Left renal pelvis (tissue), 4 donors: ENCODE measurements at places on chromosomes 13 and 19.

DNA sequence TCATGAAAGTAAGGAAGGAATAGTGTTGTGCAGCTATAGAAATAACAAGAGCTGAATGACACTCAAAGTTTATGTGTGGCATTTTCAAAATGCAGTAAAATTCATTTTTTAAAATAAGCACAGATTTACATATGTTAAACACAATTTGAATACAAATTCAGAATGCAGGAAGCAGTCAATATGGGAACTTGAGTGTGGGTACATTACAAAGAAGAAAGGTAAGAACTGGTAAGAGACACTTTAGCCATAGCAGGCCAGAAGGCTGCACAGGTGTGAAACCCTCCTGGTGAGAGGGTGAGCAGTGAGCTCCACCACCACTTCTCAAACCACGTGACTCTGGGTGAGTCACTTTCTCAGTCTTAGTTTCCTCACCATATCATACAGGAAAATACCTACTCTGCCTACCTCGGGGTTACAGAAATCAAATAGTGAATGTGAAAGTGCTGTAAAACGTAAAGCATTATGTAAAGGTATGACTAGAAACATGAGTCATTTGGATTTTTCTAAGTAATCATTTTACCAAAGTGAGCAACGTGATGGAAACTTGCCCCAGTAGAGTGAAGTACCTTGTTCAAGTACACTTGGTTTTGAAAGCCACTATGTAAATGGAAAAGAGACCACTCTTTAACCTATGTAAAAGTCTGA lies 40.5 kb downstream of the USP12 start:
- no peak for DNase-seq

DNA sequence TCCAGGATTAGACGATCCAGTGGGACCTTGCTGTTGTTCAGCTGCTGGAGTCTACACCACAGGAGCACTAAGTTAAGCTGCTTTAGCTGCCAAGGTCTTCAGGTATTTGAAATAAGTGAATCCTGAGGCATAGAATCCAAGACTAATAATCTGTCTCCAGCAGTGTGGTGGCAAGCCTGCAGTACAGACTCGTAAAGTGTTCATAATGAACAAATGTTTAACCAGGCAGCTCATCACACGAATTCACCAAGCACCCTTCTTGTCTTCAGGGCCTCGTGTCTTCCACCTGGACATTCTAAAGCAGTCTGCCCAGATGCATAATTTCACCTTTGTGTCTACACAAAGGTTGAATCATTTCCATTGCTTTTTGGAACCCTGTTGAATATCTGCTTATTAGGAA lies 5.3 kb downstream of the ATP11A start:
- DNase-seq = no peak

- no peak for DNase-seq
These were observed 9.5 kb downstream of the XAB2 start for GRCh38 chr19:7619671-7620441.

- no peak for DNase-seq
These were observed 1.4 kb downstream of the CASP14 start for GRCh38 chr19:15050639-15051038.

DNA sequence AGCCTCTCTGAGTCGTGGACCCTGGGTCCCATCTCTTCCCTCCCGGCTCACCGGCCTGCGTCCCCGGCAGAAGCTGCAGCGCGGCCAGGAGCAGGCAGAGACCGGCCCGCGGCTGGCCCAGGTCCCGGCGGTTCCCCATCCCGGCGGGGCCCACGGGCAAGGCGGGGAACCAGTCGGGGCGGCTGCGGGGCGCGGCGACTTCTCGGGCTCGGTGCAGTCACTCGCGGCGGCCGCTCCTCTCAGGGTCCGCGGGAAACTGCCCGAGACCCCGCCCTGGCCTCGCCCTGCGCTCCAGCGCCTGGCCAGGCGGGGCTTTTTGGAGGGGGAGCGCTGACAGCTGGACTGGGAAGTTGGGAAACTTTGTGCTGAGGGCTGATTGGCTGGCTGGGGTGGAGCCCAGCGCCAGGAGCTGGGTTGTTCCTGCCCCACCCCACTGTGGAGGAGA lies at the start of gene COL5A3:
Gene COL5A3 (minus strand): TSS at position 258 of the 445 bp plus-strand sequence. CDS start 119 bp downstream, at position 139.
- no peak for DNase-seq

DNA sequence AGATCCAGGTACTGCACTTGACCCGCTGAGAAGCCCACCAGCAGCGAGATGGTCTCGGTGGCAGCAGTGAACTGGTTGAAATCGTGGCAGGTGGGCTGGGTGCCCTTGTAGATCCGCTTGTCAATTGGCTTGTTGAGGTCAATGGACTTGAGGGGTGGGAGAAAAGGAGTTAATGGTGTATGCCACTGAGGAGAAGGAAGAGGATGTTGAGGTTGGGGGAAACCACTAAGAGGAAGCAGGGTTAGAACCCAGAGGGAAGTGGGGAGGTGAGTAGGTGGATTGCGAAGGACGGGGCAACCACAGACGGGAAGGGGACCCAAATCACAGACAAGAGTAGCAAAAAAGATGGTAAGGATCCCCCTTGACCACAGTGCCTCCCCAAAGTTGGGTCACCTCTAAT lies 1.7 kb downstream of the DMWD start:
- no peak for DNase-seq

GRCh38 chr13:109369353-109370052 lies 416.9 kb downstream of the IRS2 start:
- no peak for DNase-seq

DNA sequence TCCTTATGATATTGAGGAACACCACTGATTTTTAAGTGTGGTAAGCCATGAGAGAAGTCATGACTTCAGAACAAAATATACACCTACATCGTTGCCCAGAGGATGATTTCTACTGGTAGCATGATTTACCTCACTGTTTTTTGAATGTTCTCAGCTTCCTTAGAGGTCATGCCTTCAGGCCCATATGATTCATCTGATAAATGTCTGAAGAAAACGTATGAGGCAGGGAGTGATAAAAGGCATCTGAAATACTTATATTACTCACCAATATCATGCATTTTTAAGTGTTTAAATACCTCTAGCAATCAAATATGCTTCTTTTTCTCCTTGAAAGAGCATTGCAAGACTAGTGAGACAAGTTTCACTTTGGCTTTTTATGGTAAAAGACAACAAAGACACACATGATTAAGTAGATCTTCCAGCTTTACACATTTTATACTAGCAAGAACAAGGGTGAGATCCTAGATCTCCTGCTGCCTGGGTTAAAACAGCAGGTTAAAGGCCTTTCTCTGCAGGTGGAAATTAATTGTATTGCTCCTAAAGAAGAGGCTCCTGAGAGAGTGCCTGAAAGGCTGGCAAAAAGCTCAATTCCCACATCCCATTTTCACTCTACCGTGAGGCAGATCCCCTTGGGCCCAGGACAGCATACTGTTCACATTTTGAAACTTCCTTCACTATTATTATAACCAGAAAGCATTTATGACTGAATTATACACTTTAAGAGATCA lies 432.4 kb downstream of the SLITRK1 start:
- DNase-seq = no peak

- no peak for DNase-seq
These were observed 4.0 kb downstream of the ICAM5 start for GRCh38 chr19:10293637-10294367.

DNA sequence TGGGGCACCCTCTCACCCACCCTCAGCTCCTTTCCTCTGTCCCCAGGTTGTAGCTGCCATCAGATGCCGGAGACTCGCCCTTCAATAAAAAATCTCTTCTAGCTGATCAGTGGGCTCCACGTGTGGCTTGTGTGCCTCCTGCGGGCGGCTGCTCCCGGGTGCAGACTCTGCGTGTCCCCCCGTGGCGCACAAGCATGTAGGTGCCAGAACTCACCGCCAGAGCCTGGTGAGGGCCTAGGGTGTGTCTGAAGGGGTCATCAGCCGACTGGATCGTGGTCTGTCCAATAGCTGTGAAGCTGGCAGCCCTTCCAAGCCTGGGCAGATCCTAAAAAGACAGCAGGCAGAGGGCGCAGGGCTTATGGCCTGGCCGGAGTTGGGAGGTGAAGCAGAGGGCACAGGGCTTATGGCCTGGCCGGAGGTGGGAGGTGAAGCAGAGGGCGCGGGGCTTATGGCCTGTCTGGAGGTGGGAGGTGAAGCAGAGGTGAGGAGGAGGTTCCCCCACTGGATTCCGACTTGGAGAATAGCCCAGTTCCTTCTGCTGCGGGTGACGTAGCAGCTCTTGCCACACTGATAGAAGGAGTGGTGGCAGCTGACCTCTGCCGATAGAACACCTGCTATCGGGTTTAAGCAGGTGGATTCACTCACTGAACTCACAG lies 11.7 kb downstream of the NOP53 start:
- DNase-seq = no peak

GRCh38 chr13:66111628-66112027 lies 1118.5 kb downstream of the PCDH9 start:
- no peak for DNase-seq

DNA sequence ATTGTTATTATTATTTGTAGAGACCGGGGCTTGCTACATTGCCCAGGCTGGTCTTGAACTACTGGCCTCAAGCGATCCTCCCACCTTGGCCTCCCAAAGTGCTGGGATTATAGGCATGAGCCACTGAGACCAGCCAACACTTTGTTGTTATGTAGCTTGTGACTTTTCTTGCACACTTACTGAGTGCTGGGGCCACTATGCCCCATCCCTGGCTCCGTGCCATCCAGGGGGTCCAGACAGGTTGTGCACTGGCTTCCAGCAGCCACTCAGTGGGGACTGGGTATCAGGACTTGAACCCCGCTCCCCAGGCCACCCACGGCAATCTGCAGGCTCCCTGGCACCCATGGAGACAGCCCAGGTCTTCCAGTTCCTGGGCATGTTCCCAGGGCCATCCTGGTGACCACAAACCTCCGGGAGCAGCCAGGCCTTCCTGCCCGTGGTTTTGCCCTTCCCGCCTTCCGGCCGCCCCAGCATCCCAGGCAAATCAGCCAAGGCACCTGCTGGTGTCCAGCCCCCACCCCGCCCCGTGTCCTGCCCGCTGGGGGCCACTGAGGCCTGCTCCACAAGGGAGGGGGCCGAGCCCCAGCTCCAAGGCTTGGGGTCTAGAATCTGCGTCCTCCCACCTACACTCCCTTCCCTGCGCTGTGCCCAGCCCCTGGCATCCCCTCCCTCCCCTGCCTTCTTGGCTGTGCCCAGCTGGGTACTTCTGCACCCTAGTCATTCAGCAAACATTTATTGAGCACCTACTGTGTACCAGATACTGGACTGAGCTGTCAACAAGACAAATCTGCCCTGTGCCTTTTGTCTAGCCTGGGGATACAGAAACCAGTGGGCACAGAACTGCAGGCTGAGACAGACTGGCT lies 23.7 kb upstream of the SEMA6B start:
- DNase-seq = no peak

- no peak for DNase-seq
These were observed 104.7 kb downstream of the TUBGCP3 start for GRCh38 chr13:112483299-112483698.

DNA sequence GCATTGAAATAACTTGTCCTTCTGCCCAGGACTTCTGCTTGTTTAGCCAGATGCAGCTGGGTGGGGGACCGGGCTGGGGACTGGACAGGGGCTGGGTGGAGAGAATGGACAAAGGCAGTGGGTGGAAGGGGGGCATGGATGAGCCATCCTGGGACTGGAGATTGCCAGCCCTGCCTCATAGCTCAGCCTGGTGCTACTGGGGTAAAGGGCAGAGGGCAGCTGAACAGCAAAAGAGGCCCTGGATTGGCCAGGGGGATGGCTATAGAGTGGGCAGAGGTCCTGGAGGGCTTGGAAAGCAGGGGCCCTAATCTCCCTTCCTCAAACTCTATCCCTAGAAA lies 17.7 kb upstream of the PLAUR start:
- no peak for DNase-seq

DNA sequence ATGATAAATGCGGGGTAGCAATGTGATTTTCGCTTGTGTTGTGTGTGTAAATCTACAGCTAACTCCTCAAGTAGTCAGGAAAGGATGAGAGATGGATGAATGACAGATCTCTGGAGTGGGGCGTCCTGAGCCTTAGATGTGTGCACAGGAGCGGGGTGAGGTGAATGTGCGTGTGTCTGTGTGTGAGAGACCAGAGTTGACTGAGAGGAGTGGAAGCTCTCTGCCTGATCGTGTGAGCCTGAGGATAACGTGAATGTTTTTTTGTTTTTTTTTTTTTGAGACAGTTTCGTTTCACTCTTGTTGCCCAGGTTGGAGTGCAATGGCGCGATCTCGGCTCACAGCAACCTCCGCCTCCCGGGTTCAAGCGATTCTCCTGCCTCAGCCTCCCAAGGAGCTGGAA lies 805 bp downstream of the ZNF461 start:
- no peak for DNase-seq

DNA sequence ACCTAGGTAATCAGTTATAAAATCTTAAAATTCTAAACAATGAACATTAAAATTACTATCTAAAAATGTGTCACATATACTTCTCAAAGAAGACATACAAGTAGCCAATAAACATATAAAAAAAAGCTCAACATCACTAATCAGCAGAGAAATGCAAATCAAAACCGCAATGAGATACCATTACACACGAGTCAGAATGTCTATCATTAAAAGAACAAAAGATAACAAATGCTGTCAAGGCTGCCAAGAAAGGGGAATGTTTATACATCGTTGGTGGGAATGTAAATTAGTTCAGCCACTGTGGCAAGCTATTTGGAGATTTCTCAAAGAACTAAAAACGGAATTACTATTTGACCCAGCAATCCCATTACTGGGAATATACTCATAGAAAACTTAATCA lies 310.3 kb upstream of the EDNRB start:
- DNase-seq = no peak

DNA sequence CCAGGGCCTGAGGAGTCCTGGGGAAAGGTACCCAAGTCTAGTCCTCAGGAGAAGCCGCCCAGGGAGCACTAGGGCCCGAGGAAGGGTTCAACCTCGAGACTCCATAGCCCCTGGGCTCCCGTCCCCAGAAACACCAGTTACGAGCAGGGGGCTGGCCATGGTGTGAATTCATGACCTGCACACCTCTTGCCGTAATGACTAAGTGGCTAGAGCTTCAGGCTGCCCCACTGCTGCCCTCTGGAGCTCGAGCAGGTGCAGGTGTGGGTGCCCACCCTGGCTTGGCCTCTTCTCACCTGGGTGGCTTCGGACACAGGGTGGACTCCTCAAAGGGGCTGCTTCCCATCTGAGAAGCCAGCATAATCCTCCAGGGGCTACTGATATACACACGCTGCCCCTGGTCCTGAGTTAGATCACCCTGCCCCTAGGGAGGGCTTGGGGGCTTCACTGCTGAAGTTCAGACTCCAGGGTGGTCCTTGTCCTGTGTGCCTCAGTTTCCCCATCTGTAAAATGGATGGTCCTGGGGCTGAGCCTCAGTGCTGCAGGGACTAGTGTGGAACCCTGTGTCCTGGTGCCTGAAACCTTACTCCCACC lies 13.6 kb downstream of the SPC24 start:
- no peak for DNase-seq

DNA sequence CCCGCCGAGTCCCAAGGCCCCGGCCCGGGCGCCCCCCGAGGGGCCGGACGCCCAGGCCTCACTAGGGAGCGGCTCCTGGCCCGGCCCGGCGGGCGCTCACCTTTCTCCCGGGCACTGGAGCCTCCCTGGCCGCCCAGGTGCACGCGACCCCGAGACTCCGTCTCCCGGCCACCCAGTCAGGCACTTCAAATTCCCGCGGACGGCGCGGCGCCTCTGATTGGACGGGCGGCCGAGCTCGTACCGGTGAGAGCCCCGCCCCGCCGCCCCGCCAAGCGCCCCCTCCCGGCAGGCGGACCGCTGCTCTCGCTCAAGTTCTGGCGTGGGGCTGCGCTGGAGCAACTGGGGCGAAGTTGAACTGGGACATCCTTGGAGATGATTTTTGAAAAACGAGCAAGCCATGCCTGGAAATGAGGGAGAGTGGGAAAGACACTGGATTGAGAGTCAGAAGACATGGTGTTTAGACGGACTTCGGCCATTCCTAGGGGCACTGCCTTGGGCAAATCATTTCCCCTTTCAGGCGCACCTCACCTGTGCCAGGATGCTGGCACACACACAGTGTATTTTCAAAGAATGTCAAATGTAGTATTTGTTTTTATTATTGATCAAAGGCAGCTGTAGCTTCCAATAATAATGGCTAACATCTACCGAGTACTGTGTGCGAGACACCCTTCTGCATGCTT lies 485.3 kb downstream of the UQCRFS1 start:
- DNase-seq = no peak
